HepG2 (cell line): ENCODE measurements at places on chromosomes 7 and 10.

GRCh38 chr10:62761115-62761514 is 43.4 kb upstream of the ADO start:
- no peak for DNase-seq

DNA sequence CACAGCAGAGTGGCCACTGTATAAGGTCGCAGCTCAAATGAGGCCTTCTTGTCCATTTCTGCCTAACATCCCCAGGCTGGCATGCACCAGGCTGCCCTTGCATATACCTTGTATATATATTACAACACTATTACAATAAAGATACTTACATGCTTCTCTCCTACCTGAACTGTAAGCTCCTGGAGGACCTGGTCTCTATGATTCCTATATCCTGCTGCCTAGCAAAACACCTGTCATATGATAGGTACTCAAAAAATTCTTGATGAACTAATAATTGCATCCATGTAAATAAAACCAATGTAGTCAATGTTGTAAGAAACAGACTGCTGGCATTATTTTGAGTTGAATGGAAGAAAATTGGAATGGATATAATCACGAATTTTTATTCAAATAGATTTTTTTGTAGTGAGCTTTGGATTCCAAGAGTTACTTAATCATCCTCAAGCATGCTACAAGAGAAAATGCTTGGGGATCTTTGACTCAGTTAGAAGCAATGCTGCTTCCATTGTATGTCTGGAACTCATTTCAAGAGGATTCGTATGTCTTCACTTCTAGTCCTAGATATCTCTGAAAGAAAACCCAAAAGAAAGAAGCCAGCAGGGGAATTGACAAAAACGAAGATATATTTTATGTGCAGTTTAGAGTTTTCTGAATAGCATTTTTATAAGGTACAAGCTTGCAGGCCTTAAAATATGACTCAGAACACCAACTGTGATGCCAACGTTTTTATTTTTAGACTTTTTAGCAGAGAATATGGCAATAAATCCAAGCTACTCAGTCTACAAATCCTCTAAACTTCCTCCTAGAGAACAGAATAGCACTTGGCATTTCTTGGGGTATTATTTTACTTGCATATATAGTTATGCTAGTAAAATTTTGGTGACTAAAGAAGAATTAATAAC is 53.1 kb downstream of the OSBPL3 start:
- DNase-seq: no peak

DNA sequence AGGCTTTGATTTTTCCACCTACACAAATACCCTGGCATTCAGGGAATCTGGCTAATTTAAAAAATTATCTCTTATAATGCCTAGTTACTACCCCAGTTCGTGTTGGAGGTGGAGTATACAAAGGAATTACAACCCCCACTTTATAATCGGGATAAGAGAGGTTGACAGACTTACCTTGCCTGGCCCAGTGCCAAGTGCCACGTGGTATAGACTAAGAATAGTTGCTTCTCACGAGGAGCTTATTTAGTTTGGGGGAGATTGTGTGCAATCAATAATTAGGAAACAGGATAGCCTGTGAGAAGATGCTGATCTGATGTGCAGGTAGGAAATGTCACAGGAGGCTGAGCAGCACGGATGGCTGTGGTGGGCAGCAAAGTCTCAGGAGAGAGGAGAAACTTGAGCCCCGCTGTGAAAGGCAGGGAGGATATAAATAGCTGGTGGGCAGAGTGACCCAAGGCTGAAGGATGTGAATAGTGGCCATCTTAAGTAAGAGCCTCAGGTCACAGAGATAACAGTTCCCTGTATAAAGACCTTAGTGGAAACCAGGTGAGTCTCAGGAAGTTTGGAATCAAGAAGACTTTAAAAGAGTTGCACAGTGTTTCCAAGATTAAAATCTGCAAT is 11.3 kb upstream of the ATXN7L1 start:
- no peak for DNase-seq

GRCh38 chr10:73086816-73087215 is 9.8 kb downstream of the P4HA1 start:
- no peak for DNase-seq

- DNase-seq: peak; percentile 39
Observed at GRCh38 chr7:43721193-43721806, 8.0 kb downstream of the COA1 start.

GRCh38 chr7:6432781-6433180 is 15.0 kb downstream of the DAGLB start:
- DNase-seq: no peak

DNA sequence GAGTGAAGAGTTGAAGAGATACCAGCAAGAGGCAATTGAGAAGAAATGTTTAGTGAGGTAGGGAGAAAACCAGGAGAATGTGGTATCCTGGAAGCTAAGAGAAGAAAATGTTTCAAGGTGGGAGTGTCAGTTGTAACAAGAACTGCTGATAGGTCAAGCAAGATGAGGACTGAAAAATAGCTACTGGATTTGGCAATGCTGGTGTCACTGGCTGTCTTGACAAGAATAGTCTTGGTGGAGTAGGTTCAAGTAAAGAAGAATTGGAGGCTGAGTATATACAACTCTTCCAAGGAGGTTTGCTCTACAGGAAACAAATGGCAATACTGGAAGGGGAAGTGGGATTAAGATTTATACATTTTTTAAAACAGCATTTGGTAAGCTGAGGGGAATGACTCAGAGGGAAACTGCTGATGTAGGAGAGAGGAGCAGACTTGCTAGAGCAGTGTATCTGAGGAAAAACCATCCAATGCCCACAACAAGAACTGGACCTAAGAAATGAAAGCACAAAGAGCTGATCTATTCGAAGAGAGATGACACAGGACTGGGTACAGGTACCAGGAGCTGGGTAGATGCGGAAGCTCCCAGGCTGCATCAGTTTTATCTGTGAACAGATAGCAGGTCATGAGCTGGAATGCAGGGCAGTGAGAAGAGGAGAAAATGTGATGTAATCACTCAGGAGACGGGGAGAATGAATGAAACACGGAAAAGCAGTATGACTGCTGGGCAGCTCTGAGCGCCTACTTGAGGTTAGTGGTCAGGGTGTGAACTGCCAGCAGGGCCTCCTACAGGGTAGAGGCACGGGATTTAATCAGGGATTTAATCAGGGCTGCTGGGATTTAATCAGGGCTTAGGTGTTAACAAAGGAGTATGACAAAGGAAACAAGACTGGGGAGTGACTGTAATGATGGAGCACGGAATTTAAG is 34.5 kb downstream of the FAM25A start:
- no peak for DNase-seq

DNA sequence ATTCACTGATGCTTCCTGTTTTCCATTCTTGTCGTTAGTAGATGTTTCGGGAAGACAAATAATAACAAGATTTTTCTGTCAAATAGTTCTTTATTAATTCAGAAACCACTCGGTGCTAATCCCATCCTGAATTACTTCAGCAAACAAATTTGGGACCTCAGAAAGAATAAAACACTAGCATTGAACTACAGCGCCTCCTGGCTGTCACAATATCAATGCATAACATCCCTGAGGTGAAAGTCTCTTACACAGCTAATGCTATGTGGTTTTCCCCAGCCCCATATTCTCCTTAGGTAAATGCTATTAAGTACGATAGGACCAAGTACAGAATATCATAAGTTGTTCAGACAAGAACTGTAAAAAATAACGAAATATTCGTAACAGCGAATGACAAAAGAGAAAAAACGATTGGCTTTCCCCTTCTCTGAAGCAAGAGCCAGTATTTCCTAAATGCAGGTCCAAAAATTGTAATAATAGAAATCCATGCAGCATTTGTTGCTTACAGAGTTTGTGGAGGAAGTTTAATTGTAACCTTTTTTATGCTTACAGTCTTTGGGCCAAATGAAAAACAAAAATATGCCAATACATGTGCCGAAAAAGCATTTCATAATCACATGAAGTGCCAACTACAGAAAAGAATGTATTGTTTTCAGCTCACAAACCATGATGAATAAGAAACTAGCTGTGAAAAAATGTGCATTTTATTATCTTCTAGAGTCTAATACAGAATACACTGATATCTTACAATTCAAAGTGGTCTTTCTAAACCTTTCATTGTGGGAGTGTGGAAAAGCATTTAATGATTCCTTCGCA is 47.3 kb downstream of the MYPN start:
- DNase-seq: peak; percentile 57

DNA sequence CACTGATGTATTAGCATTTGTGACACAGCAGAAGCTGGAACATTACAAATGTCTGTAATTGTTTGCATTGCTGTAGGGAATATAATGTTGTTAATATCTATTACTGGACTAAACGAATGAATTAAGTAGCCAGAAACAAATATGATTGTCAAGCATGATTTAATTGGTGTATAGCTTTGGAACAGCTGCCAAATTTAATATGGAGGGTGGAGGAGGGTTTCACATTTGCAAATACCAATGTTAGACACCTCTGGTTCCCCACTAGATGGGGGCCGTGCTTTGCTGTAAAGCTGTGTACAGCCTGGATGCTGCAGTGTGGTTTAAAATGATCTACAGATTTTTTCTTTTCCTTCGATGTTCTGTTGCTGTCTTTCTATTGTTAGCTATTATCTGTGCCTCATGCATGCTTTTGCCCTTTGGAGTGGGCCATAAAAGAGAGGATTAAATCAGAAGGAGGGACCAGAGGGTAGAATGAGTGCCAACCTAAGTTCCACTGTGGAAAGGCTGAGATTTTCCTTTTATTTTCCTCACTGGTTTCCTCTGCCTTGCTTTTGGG is 23.1 kb downstream of the DNAJB9 start:
- DNase-seq: no peak

GRCh38 chr10:76091926-76092325 is 660.5 kb downstream of the LRMDA start:
- DNase-seq: no peak

DNA sequence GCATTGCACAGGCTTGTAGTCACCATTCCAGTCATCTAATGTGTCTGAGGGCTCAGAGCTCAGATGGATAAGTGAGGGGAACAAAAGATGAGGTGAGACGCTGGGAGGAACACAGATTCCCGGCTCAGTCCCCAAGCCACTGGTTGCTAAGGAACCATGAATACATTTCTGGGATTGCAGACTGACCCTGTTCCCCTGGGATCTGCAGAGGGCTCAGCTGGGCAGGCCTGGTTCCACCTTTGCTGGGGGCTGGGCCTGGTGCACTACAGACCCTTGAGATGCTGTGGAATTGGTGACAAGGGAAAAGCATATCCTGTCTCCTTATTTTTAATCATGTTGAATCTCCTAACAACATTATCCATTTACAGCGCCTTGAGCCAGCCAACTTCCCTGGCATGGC is 19.2 kb downstream of the ELFN1 start:
- no peak for DNase-seq

DNA sequence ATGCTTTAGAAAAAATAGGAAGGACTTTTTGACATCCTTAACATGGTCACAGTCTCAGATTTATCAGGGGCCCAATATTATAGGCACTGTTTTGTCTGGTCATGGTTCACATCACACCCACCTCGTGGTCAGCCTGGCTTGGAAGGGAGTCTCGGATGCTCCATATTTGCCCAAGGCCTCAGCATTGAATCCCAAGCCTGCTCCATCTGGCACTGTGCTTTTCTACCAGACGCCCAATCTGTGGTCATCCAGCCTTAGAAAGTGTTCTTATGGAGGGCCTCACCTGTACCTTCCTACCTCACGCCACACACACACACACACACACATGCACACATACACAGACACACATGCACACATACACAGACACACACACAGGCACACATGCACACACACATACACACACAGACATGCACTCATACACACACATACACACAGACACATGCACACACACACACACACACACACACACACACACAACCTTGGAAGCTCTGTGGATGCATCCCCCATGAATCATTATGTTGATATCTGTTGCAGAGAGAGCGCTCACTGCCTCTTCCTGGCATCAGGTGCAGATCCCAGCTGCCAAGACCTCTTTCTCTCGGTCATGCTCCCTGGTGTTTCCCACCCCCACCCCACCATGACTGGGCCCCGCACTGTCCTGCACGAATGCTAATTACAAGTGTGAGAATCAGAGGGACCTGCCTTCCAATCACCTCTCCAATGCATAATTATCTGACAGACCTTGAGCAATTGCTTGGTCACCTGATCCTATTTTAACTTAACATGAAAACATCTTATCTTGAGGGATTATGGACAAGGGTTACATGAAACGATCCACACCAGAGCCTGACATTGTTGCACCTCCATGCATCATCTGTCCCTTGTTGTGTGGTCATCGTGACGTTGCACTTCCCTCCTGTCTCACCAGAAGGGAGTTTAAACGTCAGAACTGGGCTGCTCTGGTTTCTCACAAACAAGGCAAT is 122.7 kb upstream of the TMEM72 start:
- no peak for DNase-seq

GRCh38 chr10:77333610-77334340 is 303.8 kb downstream of the KCNMA1 start:
- peak; percentile 85 for DNase-seq

DNA sequence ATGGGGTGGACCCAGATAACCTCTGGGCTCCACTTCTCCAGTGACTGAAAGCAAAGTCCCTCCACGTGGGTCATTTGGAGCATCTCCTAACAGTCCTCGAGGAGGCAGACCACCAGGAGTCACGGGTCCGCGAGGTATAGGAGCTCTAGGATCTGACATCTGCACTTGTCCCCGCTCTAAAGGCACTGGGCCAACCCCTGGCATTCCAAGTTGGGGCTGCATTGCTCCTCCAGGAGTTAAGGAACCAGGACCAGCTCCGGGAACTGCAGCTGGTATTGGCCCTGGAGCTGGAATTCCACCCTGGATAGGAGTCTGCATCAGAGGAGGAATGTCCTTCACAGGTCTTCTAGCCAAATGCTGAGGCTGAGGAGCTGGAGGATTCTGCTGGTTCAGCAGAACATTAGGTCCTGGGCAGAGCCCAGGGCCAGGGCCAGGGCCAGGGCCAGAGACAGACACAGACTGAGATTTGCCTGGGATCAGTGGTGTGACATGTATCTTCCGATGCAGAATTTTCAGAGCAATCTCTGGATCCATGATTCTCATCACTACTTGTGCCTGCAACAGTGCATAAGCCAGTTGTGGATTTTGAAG is 827 bp downstream of the CSTF2T start:
- no peak for DNase-seq

DNA sequence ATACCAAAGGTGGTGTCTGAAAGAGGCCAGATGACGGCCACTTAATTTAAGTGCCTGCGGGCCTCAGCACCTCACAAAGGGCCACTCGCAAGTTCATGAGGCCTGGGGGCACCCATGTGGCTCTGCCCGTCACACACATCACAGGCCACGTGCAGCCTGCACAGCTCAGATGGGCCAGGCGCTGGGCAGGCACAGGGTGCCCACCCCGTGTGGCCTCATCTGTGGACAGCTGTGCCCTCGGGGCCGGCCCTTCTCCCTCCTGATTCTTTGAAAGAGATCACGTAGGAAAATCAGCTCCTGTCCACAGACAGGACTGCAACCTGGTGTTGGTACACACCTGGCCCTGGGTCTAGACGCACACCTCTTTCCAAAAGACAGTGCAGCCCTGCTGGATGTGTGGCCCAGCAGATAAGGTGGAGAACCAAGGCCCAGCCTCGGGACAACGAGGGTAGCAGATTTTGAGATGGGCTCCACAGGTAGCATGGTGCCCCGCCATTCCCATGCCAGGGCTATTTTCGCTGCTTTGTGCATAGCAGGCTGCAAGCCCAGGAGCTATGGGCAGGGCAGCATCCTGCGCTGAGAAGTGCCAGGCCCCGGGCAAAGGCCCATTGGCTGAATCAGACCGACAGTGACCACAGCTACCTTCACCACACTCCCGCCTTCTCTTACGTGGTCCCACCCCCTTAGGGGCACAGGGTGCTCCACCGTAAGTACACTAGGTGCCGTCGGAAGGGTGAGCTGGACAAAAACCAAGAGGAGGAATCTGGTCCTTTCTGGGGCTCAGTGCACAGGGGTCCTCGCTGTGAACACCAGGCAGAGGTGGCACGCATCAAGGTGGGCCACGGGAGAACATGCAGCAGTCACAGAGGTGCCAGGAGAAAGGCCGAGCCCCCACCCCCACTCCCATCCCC is 124.5 kb downstream of the EBF3 start:
- no peak for DNase-seq
